Tibial artery (tissue), 4 donors: ENCODE measurements at places on chromosomes 16 and 17.
A peak's percentile ranks its signal among the peaks of the same experiment; 100 is the strongest.

- no peak for DNase-seq
Observed at GRCh38 chr16:12569061-12569460, 234.6 kb downstream of the CPPED1 start.

DNA sequence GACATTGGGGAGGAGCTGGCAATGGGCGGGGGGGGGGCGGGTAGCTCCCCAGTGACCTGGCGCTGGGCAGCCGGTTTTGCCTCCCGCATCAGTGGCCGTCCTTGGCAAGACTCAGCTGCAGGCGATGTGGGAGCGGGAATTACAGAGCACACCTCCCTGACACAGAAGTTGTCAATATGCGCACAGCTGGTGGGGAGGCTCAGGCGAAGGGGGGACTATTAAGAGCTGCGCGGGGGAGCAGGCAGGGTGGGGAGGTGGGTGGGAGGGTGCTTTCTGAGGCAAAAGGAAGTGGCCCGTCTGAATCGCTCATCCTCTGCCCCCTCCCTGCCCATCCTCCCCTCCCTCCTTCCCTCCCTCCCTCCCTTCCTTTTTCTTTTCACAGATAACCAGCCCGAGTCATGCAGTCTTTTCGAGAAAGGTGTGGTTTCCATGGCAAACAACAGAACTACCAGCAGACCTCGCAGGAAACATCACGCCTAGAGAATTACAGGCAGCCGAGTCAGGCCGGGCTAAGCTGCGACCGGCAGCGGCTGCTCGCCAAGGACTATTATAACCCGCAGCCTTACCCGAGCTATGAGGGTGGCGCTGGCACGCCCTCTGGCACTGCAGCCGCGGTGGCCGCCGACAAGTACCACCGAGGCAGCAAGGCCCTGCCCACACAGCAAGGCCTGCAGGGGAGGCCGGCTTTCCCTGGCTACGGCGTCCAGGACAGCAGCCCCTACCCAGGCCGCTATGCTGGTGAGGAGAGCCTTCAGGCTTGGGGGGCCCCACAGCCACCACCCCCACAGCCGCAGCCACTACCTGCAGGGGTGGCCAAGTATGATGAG, 44.0 kb downstream of the SREBF1 start:
- no peak for DNase-seq

GRCh38 chr16:55809386-55809785, 23.5 kb downstream of the CES1 start:
- DNase-seq: no peak

GRCh38 chr16:49788986-49789385, 66.9 kb downstream of the ZNF423 start:
- no peak for DNase-seq

DNA sequence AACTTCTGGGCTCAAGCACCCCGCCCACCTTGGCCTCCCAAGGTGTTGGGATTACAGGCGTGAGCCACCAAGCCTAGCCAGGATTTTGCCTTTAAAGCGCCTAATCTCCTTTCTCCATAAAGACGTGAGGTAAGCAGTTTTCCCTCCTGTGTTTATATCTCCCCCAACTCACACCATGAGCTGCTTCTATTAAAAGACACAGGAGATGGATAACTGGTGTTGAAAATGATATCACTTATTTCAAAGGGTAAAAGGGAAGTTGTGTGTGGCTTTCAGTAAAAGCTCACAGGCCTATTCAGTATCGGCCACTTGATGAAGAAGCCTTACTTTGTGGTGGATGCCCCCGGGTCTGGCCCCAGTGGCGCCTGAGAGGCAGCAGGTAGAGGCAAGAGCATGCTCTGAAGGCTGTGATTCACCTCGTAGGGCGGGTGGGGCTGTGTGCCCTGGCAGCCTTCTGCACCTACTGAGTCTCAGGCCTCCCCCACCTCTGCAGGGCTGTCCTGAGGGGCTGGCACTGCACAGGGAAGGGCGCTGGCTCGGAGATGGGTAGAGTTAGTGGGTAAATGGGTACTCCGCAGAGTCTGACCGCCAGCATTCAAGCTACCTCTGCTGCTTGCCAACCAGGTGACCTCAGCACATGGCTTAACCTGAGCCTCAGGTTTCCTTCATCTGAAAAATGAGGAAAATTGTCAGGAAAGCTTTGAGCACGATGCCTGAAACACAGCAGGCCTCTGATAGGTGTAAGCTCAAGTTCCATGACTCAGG, 146.8 kb downstream of the CLEC16A start:
- DNase-seq: no peak

GRCh38 chr17:15270628-15271381, 5.7 kb upstream of the PMP22 start:
- no peak for DNase-seq

- DNase-seq: peak; percentile 32
Observed at GRCh38 chr16:83392743-83393142, 415.0 kb upstream of the HSBP1 start.
